ENCODE measurements at places on chromosomes 6 and 20. TPM values are rescaled to one million over a fixed set of nuclear protein-coding genes. Genes with fewer than 3 reads are reported as not detected.

DNA sequence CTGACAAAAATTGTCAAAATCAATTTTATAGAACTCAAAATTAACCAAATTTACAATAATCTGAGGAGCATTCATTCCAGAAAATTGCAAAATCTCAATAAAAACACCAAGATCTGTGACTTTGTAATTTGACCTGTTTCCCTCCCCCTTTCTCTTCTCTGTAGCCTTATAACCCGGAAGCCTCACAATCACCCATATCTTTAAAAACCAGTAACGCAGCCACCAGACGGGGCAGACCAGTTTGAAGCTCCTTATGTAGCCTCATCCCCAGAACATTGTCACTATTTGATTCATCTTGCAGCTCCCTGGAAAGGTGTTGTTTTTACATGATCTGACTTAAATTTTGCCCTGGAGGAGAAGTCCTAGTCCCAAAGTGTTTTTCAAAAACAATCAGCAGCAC lies 27.5 kb upstream of the TGM6 start:
- H3K4me1 ChIP-seq, result peaks cover 2% of the 10 kb centered on the region
- H3K27me3 ChIP-seq, result peaks cover 34% of the 10 kb centered on the region
- no peaks in the 10 kb centered on the region for H3K36me3 ChIP-seq
- no peak for DNase-seq
- H3K4me3 ChIP-seq, result no peak overlapping the region
- no peak overlapping the region for H3K27ac ChIP-seq

DNA sequence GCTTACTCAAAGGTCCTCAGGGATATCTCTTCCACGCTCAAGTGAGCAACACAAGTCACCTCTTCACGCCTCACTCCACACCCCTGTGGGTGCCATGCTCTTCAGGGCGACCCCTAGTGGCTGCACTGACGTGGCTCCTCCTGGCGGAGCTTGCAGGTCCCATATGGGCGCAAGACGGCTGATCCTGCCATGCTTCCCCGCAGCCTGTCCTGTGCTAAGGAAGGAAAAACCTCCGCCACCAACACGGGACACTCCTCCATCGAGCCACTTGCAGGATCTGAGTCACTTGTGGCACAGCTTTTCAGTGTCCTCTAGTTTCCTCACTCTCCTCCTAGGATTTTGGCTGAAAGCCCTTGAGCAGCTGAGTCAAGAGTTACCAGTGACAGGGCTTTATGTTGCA lies 90.7 kb downstream of the KHDC1L start:
- no peaks in the 10 kb centered on the region for H3K36me3 ChIP-seq
- peak; percentile 31 for DNase-seq
- no peak overlapping the region for H3K27ac ChIP-seq
- peaks cover 3% of the 10 kb centered on the region for H3K4me1 ChIP-seq

Gene ADGRF5
- not detected for total RNA-seq

DNA sequence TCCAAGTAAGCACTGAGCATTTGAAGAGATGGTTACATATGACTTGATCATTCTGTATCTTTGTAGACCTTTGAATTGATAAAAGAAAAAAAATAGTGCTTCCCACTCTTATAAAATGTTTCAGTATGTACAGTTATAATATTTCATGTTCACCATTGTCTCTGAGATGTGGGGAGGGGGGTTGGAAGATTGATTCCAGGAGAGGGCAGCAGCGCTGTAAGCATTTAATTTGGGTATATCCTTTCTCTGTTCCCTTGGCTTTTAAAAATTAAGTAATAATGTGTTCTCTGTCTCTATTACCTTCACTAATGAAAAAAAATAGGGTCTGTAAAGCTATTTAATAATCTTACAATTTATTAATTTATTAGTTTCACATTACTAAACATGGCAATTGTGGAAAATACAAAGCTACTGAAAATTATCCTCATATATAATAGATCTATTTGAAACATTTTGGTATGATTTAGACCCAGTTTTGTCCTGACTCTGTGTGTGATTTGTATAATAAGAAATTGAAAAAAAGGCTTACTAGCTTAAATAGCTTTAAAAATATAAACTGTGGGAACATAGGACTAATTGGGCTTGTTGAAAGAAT lies 341.2 kb downstream of the CDKAL1 start:
- H3K27ac ChIP-seq, result no peak overlapping the region
- no peaks in the 10 kb centered on the region for H3K36me3 ChIP-seq
- H3K27me3 ChIP-seq, result no peaks in the 10 kb centered on the region
- no peak overlapping the region for H3K4me3 ChIP-seq
- H3K4me1 ChIP-seq, result peaks cover 8% of the 10 kb centered on the region

Gene HFE
- total RNA-seq, result 4.3 TPM

GRCh38 chr6:52580905-52581304 lies 4.0 kb upstream of the TRAM2 start:
- H3K27ac ChIP-seq, result no peak overlapping the region
- DNase-seq, result no peak
- no peak overlapping the region for H3K4me3 ChIP-seq
- peaks cover 42% of the 10 kb centered on the region for H3K27me3 ChIP-seq
- no peaks in the 10 kb centered on the region for H3K36me3 ChIP-seq

Gene LY6G6F
- total RNA-seq, result not detected

GRCh38 chr6:11141295-11141694 lies 29.8 kb upstream of the ERVFRD-1 start:
- no peak overlapping the region for H3K27ac ChIP-seq
- no peaks in the 10 kb centered on the region for H3K27me3 ChIP-seq
- no peak for DNase-seq
- H3K4me3 ChIP-seq, result no peak overlapping the region
- H3K36me3 ChIP-seq, result peaks cover 2% of the 10 kb centered on the region
- H3K4me1 ChIP-seq, result peaks cover 2% of the 10 kb centered on the region

DNA sequence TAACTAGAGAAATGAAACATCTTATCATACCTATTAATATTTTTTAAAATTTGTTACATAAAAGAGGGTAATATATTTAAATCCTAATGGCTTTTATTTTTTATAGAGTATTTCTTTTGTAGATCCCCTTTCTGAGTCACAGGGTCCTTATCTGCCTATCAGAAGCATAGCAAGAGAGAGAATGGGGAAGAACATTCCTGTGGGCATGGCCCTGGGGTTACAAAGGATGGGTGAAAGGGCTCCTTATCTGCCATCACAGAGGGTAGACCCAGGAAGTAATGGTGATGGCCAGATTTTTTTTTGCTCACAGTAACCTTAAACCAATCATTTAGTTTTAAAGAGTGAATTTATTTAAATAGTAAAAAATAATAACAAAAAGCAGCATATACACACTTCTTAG lies 582.1 kb upstream of the HTR1E start:
- H3K27ac ChIP-seq, result no peak overlapping the region
- no peak for DNase-seq
- H3K4me1 ChIP-seq, result no peaks in the 10 kb centered on the region
- H3K36me3 ChIP-seq, result no peaks in the 10 kb centered on the region
- H3K4me3 ChIP-seq, result no peak overlapping the region
- H3K27me3 ChIP-seq, result no peaks in the 10 kb centered on the region

All from activated CD8-positive, alpha-beta T cell treated with anti-CD3 and anti-CD28 coated beads, Interleukin-2, amount 10 ng/mL, durations not matched to agents 7 days and 5 days (primary cell).